ENCODE measurements at places on chromosomes 3 and 15.

DNA sequence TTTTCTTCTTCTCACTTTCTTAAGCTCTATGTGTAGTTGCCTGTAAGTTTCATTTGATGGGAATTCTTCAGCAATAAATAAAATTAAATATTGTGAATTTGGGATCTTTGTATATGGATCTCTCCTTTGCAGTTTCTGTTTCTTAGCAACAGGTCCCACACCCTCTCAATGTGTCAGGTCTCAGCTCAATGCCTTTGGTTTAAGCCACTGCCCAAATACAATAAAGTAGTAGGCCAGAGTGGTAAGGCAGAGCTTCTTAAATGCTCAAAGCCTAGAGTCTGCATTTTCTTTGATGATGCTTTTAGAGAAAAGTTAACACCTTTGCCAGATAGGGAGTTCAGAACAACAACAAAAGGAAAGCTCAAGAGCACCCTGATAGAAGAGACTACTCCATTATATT is 343.7 kb downstream of the NSUN3 start:
- no peak for DNase-seq

GRCh38 chr3:14480207-14481017 is 59.7 kb downstream of the GRIP2 start:
- DNase-seq = no peak

DNA sequence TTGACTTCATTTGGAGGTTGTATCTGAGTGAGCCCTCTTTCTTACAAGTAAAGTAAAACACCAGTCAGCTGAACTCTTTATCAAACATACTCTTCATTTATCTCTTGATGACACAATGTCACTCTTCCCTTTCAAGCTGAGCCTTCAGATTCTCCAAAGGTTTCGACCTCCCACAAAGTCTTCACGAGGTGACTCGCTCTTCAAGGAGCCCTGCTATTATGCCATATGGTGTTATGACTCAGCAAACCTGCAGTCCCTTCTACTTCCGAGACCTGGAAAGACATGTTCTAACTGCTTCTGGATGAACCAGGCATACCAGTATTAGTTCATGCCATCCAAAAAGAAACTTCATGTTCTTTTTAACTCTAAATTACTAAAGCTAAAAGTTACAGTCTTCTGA is 23.1 kb downstream of the AADAC start:
- DNase-seq = no peak

- no peak for DNase-seq
These were observed 470.5 kb upstream of the ONECUT1 start for GRCh38 chr15:53260647-53261046.

DNA sequence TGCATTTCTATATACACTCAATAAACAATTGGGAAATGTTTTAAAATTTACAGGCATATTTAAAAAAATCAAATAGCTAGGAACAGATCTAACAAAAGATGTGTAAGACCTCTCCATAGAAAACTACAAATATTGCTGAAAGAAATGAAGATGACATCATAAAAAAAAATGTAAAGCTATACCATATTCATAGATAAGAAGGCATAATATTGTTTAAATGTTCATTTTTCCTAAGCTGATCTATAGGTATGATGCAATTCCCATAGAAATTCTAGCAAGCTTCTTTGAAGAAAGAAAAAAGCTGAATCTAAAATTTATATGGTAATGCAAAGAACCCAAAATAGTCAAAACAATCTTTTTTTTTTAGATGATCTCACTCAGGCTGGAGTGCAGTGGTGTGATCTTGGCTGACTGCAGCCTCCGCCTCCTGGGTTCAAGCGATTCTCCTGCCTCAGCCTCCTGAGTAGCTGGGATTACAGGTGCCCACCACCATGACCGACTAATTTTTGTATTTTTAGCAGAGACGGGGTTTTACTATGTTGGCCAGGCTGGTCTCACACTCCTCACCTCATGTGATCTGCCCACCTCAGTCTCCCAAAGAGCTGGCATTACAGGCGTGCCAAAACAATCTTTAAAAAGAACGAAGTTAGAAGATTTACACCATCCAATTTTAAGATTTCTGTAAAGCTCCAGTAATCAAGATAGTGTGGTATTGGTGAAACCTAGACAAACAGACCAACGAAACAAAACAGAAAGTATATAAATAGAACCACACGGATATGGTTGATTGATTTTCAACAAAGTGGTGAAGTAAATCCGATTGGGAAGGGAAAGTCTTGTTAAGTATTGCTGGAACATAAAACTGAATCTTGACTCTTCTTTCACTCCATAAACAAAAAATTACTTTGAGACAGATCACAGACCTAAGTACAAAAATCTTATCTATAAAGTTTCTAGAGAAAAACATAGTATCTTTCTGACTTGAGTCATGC is 6.3 kb upstream of the BHLHE40 start:
- DNase-seq = no peak

Measured in stimulated activated CD4-positive, alpha-beta T cell treated with anti-CD3 and anti-CD28 coated beads, Interleukin-2, amount 100 ng/mL, for 24 hours (primary cell).